ENCODE measurements at places on chromosomes 3 and 15.

GRCh38 chr15:50137893-50138292 is 18.9 kb upstream of the ATP8B4 start:
- peak; percentile 11 for DNase-seq

DNA sequence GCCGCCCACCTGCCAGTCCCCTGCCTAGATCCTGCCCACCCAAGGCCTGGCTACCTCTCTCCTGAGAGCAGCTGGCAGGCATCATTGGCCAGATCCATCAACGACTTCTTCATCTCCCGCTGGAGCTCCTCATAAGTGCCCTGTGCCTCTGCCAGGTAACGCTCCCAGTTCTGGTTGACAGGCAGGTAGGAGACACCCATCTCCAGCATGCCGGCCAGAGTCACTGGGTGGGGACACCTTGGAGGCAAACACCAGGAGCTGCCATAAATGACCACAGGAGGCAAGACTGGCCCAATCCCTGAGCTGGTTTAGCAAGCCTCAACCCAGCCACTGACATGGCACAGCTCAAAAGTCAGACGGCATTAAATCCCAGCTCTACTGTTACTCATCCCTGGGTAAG is 7.5 kb downstream of the POLG start:
- no peak for DNase-seq

DNA sequence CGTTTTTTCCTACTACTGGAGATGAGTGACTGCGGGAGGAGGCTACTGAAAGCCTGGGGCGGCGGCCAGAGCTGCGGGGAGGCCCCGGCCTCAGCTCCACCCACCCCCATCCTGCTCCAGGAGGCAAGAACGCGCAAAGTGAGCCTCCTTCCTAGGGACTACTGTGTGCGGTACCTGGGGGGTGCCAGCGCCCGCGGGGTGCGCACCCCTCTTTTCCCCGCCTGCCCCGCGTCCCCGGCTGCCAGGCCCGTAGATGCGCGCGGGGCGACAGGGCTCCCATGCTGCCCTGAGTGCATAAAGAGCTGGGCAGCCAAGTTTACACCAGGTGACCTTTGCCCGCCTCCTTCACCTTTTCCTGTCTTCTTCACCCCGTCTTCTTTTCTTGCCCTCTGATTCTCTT is 2.5 kb upstream of the USF3 start:
- no peak for DNase-seq

GRCh38 chr15:41207687-41208448 is 22.7 kb downstream of the EXD1 start:
- peak; percentile 6 for DNase-seq

DNA sequence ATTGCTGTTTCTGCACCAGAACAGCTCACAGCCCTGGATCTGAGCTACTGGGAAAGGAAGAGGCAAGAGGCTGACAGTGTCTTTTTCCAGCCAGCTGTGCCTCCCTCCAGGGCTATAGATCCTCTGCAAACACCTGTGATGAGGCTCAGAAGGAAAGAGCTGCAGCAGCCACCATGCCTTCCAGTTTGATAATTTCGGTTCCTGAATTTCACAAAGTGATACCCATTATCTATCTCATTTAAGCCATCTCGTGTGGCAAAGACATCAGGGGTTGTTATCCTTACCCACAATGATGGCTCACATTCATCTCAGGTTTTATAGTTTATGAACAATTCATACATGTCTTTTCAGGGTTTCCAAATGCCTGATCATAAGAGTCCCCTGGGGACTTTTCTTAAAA is 1.8 kb upstream of the LARP6 start:
- no peak for DNase-seq

DNA sequence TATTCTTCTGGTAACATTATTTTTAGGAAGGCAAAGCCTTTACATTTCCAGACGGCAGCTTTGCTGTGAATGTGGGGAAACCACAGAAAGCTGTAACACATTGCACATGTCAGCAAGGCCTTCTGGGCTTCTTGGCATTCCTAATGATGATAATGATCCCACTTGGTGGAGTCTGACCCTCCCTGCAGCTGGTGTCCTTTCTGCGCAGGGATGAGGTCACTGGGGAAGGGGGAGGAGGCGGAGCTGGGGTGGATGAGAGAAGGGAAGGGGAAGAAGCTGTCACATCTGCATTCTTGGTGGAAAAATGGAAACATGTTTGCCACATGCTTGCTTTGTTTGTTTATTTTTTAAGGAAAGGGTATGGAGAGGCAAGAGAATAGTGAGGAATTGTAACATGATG is 68.6 kb downstream of the FILIP1L start:
- DNase-seq, result peak; percentile 99

- no peak for DNase-seq
Observed at GRCh38 chr3:43882976-43883680, 192.4 kb downstream of the ABHD5 start.

DNA sequence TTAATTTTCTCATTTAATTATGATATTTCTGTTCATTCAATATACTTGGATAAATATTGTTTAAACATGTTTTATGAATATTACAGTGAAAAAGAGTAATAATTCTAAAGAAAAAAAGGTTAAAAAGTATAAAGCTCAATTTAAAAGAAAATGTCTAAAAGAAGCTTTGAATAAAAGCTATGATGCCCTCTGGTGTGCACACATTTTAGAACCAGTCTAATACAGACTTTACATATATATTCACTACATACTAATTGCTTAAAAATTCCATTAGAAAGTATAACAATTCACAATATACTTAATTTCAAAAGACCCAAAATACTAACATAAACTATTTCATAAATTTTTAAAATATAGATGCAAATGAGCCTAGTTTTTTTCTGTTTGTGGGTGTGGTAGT is 909.1 kb upstream of the ROBO1 start:
- DNase-seq, result no peak

DNA sequence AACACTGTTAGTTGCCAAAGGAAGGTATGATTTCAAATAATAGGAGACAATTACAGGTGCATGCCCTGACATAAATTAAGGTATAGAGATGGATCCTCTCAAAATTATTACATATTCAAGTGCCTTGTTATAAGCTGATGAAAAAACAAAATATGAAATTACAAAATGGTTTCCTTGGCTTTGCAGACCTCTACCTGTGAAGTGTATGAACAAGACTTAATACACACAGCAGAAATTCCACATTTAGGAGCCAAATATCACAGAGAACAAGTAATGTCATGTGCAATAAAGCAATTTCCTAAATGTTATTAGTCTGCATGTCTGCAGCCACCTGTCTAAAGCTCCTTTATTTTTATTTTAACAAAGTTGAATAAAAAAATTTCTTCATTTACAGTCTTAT is 151.5 kb downstream of the ALCAM start:
- no peak for DNase-seq

DNA sequence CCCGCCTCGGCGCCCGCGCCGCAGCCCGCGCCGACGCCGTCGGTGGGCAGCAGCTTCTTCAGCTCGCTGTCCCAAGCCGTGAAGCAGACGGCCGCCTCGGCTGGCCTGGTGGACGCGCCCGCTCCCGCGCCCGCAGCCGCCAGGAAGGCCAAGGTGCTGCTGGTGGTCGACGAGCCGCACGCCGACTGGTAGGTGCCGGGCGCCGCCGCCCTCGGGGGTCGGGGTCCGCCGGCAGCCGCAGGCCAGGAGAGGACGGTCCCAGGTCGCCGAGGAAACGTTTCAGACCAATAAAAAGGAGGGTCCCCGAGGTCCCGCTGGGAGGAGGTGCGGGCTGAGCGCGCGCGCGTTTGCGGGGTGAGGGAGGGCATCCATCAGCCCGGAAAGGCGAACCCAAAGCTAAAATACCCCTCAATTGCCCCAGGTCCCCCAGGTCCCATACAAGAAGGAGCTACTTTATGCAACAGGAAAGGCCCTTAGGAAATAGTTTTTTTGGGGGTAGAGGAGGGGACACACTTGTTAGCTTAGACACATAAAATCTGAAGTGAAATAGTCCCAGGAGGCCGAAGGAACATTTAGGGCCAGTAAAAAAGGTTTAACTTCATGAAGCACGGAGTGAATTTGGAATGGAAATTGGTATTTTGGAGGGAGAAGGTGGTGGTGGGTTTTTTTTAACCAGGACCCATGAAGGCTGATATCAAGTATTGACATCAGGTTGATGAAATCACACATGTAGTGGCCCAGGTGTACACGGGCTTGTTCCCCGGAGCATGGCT is 739 bp downstream of the SYN2 start:
- DNase-seq, result no peak

GRCh38 chr3:50354186-50354764 is 3.6 kb downstream of the CYB561D2 start:
- DNase-seq, result no peak

Data from fibroblast of skin of right quadriceps (primary cell).